Stimulated activated CD8-positive, alpha-beta memory T cell treated with anti-CD3 and anti-CD28 coated beads, Interleukin-4, amount 100 ng/mL, for 1 hour (primary cell): ENCODE measurements at places on chromosomes 13 and 19.

- no peak for DNase-seq
Measured at GRCh38 chr13:55653497-55653896, 1487.2 kb upstream of the PRR20A start.

DNA sequence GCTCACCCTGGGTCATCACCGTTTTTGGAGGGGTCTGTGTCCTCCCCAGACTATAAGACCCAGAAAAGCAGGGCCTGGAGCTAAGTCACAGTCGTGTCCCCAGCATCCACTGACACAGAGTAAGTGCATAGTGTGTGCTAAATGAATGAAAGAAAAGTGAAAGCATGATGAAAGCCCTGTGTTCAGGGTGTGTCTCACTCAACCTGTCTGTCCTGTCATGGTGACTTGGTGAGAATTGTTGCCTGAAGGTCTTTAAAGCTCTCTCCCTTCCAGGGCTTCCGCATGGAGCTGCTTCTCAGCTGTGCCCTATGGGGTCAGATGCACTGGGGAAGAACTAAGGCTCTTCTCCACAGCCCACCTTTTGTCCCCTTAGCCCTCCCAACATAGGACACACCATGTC lies 20.5 kb upstream of the IGFL1 start:
- no peak for DNase-seq

GRCh38 chr19:11483366-11484111 lies 2.7 kb upstream of the ELAVL3 start:
- DNase-seq, result no peak

GRCh38 chr13:74816737-74817136 lies 665.2 kb downstream of the TBC1D4 start:
- no peak for DNase-seq

DNA sequence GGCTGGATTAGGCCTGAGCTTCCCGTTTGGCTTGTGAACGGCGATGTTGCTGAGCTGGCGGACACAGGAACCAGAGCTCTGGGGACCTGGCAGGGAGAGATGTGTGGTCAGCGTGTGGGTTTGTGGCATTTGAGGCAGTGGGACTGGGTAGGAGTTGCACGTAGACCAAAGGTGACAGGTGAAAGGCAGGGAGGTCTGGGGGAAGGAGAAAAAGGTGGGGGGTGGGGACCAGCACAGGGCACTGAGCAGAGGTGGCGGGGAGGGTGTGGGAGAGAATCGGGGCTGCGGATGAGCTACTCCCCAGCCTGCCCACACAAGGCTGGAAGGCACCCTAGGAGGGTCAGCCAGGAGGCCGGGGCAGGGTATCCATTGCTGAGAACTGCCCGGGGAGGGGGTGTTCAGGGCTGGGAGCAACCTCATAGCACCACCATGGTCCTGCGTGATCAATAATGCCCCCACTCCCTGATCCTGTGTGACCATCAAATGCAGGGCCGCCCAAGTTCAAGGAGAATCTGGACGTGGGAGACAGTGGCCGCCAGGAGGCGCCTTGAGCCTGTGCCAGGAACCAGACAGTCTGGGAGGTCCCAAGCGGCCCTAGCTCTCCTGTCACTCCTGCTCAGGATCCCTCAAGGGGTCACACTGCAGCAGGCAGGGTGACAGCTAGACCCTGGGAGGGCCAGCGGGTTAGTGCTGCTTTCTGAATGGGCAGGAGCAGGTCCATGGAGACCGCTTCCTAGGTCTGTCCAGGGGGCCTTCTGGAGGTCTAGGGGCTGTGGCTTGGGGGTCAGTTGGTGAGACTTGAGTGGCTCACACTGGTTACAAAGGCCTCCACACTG lies 12.8 kb upstream of the SELENOW start:
- DNase-seq, result no peak

DNA sequence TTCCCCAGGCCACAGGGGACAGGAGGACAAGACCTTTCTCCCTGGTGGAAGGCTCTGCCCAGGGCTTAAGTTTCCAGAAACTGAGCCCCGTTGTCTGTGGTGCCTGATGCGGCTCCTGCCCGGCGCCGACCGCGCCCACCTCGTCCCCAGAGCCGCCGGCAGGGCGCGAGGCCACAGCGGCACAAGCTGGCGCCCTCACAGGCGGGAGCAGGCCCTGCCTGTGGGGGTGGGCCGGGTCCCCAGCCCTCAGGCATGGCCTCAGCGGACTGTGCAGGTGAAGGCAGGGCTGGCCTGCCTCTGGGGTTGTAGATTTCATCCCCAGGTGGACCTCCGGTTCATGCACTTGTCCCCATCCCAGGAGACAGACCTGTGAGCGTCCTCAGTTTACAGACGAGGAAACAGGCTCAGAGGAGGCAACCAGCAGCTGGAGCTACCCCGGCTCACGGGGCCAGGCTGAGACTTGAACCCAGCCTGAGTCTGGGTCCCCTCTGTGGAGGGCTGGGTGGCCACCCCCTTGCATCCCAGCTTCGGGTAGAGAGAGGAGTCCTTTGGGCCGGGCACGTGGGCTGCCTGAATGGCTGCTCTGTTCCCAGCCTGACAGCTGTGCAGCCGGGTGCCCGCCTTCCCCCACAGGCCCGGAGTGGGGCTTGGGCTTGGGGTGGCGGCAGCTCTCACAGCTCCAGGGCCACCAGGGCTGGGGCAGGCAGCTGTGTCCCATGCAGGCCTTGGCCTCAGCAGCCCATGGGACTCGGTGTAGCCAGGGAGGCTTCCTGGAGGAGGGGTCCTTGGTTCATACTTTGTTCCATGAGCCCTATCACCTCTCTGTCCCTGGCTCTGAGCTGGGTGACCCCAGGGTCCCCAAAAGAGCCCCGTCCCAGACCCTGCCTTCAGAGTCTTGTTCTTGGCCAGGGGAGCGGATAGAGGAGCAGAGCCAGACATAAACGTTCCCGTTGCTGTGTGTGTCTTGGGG lies 26.8 kb downstream of the PIAS4 start:
- DNase-seq, result no peak

- DNase-seq, result no peak
Measured at GRCh38 chr19:2315818-2316353, 7.9 kb upstream of the LINGO3 start.

- DNase-seq, result no peak
Measured at GRCh38 chr13:75251188-75251587, 230.8 kb downstream of the TBC1D4 start.

DNA sequence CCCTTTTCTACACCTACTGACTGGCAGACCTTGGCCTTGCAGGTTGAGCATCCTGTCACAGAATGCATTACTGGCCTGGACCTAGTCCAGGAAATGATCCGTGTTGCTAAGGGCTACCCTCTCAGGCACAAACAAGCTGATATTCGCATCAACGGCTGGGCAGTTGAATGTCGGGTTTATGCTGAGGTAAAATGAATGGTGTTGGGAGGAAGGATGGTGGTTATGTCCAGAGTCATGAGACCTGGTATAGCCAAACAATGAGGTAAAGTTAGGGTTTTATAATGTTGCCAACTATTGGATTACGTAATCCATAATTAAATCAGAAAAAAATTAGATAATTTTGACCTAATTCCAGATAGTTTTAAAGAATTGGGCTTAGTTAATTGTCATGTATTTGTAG lies 212.5 kb downstream of the PCCA start:
- DNase-seq, result no peak

GRCh38 chr19:40806423-40807146 lies 7.6 kb downstream of the EGLN2 start:
- DNase-seq, result no peak

DNA sequence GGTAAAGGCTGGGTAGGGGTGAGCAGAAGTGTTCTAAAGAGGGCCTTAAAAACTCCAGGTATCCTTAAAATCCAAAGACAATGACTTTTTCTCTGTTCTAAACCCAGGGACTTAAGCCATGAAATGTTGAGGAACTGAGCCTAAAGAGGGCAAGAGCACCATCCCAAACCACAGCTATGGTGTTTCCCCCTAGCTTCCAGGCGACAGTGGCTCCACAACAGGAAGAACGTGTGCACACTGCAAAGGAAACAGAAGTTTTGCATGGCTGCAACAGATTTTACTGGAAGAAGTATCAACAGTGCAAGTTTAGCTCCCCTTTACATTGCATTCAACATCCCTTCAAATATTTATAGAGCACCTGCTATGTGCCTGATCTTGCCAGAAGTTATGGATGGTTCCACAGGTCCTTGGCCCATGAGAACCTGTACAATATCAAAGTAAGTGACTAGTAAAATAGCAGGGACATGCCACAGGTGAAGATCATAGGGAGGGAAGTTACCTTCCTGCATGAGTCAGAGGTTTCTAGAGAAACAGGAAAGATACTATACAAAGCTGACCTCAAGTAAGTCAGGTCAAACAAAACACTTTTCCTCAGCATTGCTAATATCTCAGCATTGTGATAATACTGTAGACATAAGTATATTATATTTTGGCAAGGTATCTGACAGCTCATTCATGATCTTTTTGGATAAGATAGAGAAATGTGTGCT lies 8.4 kb upstream of the KCTD12 start:
- no peak for DNase-seq

DNA sequence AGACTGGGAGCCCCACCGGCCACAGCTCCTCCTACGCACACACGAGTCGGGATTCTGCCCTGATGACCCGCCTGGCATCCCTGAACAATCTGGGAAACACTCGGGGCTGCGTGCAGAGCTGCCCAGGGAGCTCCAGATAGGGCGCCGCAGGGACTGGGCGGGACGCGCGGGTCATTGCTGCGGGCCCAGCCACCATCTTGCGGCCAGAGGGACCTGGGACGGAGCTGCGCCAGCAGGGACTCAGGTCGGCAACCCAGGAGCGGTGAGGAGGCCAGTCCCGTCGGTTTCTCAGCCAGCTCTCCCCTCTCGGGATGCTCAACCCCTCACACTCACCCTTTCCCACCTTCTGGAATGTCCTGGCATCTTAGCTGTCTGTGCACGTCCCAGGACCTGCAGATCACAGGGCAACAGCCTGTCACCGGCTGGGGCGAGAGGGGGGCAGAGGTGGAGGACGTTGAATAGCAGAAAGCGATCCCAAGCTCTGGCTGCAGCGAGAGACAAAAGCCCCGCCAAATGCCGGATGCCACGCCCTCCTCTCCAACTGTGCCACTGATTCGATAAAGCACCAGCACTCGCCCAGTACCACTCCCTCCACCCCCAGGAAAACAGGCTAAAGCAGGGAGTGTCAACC lies 20.4 kb upstream of the ZNF91 start:
- no peak for DNase-seq

DNA sequence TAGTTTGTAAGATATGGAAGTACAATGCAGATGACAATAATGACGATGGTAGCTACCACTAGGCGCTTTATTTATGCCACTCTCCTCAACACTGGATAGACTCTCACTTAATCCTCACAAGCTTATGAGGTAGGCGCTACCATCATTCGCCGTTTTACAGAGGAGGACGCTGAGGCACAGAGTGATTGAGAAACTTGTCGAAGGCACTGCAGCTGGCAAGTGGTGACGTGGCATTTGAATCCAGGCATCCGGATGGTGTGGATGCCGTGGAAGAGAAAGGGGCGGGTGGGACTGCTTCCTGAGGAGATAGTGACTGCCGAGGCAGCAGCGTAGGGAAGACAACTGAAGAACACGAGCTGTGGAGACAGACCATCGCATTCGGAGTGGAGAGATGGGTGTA lies 1.3 kb upstream of the RPS9 start:
- DNase-seq, result no peak

DNA sequence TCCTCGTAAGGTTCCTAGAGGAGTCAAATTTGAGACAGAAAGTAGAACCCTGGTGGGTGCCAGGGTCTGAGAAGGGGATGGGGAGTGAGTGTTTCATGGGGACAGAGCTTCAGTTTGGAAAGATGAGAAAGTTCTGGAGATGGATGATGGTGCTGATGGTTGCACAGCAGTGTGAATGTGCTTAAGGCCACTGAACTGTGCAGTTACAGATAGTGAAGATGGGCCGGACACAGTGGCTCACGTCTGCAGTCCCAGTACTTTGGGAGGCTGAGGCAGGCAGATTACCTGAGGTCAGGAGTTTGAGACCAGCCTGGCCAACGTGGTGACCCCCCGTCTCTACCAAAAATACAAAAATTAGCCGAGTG lies 917 bp downstream of the SPC24 start:
- no peak for DNase-seq

DNA sequence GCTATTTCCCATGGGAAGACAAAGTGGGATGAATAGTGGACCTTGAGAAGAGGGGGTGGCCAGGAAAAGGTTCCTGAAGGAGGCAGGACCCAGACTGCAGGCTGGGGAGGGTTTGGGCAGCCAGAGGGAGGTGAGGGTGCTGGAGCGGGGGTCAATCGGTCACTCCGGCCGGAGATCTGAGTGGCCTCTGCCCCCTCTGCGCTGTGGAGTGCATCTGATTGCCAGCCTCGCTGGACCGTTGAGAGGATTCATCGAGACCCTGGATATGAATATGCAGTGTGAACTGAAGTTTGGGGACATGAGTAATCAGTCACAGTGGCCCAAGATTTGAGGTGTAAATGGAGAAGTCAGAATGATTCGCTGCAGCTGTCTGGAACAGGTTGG lies 5.5 kb upstream of the ZNF580 start:
- no peak for DNase-seq

- no peak for DNase-seq
Measured at GRCh38 chr19:10587022-10587838, at the start of gene AP1M2. Gene AP1M2, minus strand, starts transcription at chr19:10587312. Its CDS starts 81 bp downstream, at chr19:10587231.

- DNase-seq, result no peak
Measured at GRCh38 chr13:106233134-106233735, 302.2 kb downstream of the EFNB2 start.

GRCh38 chr13:30415430-30416030 lies 6.8 kb upstream of the UBE2L5 start:
- DNase-seq, result no peak

- no peak for DNase-seq
Measured at GRCh38 chr19:31347354-31347753, 1.9 kb downstream of the TSHZ3 start.

- DNase-seq, result no peak
Measured at GRCh38 chr13:73828811-73829210, 305.4 kb downstream of the KLF12 start.

GRCh38 chr13:40165316-40165932 lies 501.0 kb downstream of the FOXO1 start:
- no peak for DNase-seq

- DNase-seq, result no peak
Measured at GRCh38 chr19:35851213-35852028, 883 bp downstream of the NPHS1 start.

GRCh38 chr19:10068205-10068604 lies 17.9 kb upstream of the SHFL start:
- DNase-seq, result no peak

DNA sequence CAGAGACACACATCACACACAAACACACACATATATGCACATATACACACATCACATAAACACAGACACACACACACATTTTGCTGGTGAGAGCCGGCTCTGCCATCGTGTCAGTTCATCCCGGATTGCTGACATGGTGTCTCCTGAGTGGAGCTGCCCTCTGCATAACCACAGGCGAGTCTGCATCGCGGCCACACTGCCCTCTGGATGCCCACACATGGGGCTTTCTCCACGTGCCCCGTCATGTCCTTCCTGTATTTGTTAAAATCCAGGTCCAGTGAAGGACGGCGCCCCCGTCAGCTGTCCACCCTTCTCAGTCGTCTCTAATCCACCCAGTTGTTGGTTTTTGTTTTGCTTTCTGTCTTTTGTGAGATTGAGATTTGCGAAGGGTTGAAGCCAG lies 52.6 kb upstream of the F7 start:
- no peak for DNase-seq
